ENCODE measurements at places on chromosomes 2 and 18. TPM values are rescaled to one million over a fixed set of nuclear protein-coding genes. Genes with fewer than 3 reads are reported as not detected.
A peak's percentile ranks its signal among the peaks of the same experiment; 100 is the strongest.

DNA sequence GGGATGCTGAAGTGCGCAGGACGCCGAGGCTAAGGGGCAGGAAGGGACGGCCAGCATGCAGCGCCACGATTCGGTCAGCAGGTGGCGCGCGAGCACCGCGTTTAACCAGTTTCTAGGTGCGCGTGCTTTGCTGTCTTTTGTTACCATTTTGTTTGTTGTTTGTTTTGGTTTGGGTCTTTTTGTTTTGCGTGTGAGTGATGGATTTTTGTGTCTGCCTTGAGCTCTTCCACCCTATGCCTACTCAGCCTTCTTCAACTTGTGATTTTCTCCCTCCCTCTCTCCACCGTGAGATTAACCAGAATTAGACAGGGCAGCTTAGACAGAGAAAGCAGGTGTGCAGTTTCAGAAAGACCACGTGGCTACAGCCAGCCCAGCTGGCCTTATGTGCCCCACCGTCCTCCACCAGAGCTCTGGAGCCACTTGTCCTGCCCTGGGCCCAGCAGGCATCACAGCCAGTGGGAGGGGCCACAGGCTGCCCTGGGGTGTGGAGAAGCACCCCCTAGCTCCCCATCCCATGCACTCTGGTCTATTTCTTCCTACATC, 180.2 kb downstream of the RNF144A start:
- DNase-seq: peak; percentile 79
- no peaks in the 10 kb centered on the region for H3K27me3 ChIP-seq

CYP27A1 gene
- total RNA-seq: 15.7 TPM

GRCh38 chr2:15620340-15620739, 28.7 kb downstream of the DDX1 start:
- H3K27me3 ChIP-seq: no peaks in the 10 kb centered on the region
- no peak overlapping the region for H3K27ac ChIP-seq
- no peaks in the 10 kb centered on the region for H3K36me3 ChIP-seq
- H3K4me1 ChIP-seq: no peaks in the 10 kb centered on the region
- no peak for DNase-seq

POMC gene
- 26.9 TPM for total RNA-seq

- peaks cover 6% of the 10 kb centered on the region for H3K4me1 ChIP-seq
- DNase-seq: no peak
- no peaks in the 10 kb centered on the region for H3K36me3 ChIP-seq
- no peaks in the 10 kb centered on the region for H3K27me3 ChIP-seq
- H3K27ac ChIP-seq: peak overlapping the region; percentile 59
Observed at GRCh38 chr2:31234683-31235503, 941 bp downstream of the EHD3 start.

DNA sequence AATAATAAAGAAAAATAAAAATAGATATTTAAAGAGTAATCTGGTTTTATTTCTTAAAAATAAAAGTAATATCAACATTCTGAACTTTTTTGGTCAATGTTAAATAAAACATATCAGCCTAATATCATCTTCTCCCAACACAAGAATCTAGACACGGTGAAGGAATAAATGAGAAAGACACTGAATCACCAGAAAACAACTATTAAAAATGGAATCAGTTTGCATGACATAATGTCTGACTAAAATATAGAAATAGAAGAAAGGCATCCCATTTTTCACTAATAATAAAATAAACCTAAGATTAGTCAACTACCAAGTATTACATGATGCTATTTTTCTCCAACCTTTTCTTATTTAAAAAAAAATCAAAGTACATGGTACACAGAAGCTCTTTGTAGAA, 30.8 kb upstream of the TNFAIP6 start:
- H3K27ac ChIP-seq: no peak overlapping the region

DNA sequence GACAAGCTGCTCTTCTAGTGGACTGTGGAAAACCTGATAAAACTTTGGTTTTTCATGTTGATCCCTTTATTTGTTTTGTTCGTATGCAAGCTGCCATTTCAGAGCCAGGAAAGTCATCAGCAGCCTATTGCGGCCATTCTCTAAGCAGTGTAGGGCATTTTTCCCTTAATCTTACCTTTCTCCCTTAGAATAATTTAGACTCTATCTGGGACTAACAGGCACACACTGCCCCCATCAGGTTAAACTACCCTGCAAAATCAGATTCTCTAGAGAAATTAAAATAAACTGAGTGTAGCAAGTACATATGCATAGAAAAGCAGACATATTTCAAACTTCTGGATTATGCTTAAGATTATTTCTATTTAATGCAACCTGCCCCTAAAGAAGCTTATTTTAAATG, 347.5 kb downstream of the METTL4 start:
- no peaks in the 10 kb centered on the region for H3K27me3 ChIP-seq
- H3K36me3 ChIP-seq: no peaks in the 10 kb centered on the region
- peak overlapping the region; percentile 18 for H3K4me3 ChIP-seq

- no peak overlapping the region for H3K27ac ChIP-seq
- H3K36me3 ChIP-seq: no peaks in the 10 kb centered on the region
- H3K27me3 ChIP-seq: no peaks in the 10 kb centered on the region
- H3K4me1 ChIP-seq: no peaks in the 10 kb centered on the region
Observed at GRCh38 chr2:19786408-19787058, 115.2 kb downstream of the TTC32 start.

GRCh38 chr2:144894612-144895599, 375.0 kb upstream of the ZEB2 start:
- H3K4me1 ChIP-seq: no peaks in the 10 kb centered on the region
- no peak for DNase-seq
- no peak overlapping the region for H3K27ac ChIP-seq
- H3K4me3 ChIP-seq: no peak overlapping the region

DNA sequence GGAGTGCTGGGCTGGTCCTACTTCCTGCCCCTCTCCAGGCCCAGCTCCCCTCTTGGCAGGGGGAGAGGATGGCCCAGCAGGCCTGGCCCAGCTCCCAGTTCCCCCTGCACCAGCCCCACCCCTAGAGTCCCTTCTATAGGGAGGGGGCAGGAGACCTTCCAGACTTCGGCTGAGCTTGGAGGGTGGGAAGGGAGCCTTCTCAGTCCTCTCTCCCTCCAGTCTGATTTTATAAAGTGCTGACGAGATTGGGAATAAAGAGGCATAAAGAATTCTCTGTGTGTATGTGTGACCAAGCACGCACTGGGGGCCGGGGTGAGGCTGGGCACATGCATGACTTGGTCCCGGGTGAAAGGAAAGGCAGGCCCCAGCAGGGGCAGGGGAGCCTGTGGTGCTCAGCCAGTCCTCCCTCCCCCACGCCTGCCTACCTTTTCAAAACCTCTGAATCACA, 5.1 kb downstream of the CHPF start:
- no peak overlapping the region for H3K4me3 ChIP-seq
- DNase-seq: no peak
- no peaks in the 10 kb centered on the region for H3K36me3 ChIP-seq
- no peak overlapping the region for H3K27ac ChIP-seq
- no peaks in the 10 kb centered on the region for H3K4me1 ChIP-seq

PRKAG3 gene
- not detected for total RNA-seq

GRCh38 chr2:70685771-70686171, 82.2 kb downstream of the ADD2 start:
- no peak overlapping the region for H3K4me3 ChIP-seq
- no peak for DNase-seq
- no peaks in the 10 kb centered on the region for H3K36me3 ChIP-seq
- no peak overlapping the region for H3K27ac ChIP-seq
- H3K27me3 ChIP-seq: no peaks in the 10 kb centered on the region

AMER3 gene
- total RNA-seq: 0.21 TPM

RAB17 gene
- 3.5 TPM for total RNA-seq

DNAH7 gene
- total RNA-seq: 3.0 TPM

GRCh38 chr18:34723143-34723542, 13.0 kb downstream of the DTNA start:
- H3K4me1 ChIP-seq: no peaks in the 10 kb centered on the region
- no peak for DNase-seq
